HepG2 (cell line): ENCODE measurements at places on chromosomes 3 and 15.

DNA sequence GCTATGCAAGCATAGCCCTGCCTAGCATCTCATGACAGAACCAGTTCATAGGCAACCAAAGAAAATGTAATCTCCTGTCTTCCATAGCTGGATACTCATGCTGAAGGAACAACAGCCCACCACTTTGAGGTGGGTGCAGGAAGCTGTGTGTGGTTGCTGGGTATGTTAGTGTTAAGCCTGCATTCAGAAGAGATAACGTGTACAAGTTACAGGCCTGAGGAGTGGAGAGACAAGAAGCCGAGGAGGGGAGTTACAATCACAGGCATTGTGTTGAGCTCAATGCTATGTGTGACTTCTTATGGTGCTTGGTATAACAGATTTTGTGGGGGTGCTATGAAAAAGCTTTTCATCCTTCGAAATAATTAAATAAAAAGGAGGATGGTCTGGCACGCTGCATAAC lies 42.8 kb upstream of the SECISBP2L start:
- DNase-seq, result no peak

DNA sequence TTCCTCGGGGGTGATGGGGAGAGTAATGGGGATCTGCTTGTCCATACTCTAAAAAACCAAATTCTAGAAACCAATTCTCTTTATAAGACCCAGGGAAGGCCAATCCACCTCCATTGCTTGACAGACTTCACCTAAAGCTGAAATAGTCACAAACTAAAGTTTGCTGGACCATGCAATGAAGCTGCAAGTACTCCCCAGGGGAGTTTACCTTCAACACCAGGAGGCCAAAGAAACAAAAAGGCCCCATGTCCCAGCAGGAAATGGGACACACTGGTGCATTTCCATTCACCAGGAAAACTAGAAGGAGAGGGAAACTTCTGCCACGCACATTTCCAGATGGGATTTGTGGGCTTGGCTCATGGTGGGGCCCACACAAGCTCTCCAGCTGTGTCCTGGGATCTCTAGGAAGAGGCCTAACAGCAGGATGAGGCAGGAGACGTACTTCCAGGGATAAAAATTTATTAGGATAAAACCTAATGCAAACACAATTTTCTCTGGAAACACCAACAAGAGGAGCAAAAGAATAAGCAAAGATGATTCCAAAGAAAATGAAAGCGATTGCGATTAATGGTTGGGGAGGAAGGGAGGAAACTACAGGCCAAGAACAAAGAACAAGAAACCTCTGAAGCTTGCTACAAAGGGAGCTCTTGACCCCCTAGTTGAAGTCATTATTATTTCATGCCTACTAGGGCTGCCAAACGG lies 238.0 kb upstream of the LRTM1 start:
- DNase-seq, result no peak

- DNase-seq, result no peak
Measured at GRCh38 chr15:58021332-58022230, 43.9 kb downstream of the ALDH1A2 start.

DNA sequence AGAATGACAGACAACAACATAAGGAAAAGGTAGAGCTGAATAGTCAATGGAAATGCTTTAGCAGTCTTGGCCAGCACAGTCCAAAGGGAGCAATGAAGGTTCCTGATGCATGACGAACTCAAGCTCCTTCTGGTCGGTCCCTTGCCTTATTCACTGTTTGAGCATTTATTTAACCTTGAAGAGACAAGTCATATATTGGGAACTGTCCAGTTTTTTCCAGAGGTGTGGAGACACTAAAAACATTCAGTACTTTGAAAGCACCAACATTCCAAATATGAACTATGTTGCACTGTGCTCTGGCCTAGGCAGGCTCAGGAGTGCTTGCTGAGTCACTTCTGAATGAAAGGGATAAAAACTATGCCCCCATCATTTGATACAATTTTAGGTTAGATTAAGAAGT lies 384.8 kb downstream of the MECOM start:
- no peak for DNase-seq

DNA sequence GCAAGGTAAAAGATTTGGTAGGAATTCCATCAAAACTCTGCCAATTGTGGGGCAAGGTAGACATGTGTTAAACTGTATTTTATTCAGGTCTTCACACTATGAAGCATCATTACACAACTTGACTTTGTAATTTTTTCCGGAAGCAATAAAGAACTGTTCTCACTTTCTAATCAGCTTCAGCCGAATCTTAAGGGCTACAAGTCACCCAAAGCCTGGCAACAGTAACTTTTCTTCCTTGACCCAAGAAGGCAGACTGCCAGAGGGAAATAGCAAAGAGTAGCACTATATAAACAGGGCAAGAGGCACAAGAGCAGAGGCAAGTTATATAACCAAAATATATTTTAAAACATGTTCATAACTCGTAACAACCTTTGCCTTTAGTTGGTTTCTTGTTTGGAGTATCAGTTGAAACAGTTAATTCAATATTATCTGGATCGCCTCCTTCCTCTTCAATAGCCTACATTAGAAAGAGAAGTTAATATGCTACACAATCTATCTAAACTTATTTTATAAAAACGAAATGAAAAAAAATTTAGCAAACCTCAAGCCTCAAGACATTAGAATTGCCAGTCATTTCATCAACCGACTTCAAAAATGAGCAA lies 1.4 kb downstream of the SLTM start:
- DNase-seq, result peak; percentile 9

DNA sequence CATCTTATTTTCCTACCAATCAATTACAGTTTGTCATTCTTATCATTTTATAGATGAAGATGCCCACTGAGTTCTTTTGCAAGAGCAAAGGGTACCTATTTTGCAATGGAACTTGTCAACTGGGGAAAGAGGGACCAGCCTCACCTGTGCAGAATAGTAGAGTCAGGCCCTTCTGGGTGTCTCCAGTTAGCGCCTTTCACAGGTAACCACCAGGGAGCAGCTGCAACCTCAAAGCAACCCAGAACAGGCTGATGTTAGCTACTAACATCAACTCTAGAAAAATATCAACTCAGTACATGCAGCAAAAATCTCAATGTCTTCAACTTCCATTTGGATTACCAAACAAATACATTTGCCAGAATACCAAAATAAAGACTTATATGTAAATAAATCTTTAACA lies 47.1 kb downstream of the SUMF1 start:
- DNase-seq, result no peak

- peak; percentile 49 for DNase-seq
Measured at GRCh38 chr15:84819291-84819768, 2.2 kb downstream of the ALPK3 start.

- DNase-seq, result peak; percentile 39
Measured at GRCh38 chr3:71926262-71926600, 141.3 kb upstream of the PROK2 start.

DNA sequence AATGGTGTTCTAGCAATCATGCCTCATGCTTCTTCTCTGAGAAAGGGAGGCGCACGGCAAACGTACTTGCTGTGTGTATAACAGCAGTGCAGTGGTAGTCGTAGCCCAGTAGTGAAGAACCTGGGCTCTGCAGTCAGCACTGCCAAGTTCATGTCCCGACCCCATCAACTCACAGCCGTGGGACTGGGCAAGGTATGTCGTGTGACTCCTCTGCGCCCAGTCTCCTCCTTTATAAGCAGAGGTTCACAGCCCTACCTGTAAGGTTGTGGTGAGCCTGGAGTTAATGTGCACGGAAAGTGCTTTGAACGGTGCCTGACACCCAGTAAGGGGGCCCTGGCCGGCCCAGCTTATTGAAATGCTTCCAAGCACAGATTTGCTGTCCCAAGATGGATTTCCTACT lies 26.6 kb downstream of the EHD4 start:
- DNase-seq, result no peak
